Fibroblast of skin of scalp (primary cell): ENCODE measurements at places on chromosomes 7 and 10.

DNA sequence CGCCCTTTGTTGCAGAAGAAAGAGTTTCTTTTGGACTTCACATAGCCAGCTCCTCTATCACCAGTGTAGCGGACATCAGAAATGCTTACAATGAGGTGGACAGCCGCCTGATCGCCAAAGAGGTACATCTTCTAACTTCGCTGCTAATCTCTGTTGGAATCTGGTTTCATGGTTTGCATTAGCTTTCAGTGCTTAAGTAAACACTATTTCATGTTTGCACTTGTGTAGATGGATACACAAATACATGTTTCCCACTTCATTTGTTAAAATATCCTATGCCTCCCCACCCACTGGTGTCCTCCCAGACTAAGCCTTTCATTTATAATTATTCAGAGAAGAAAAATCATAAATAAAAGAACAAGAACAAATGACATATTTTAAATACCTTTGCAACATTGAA, 103.9 kb downstream of the WDFY4 start:
- DNase-seq = no peak

DNA sequence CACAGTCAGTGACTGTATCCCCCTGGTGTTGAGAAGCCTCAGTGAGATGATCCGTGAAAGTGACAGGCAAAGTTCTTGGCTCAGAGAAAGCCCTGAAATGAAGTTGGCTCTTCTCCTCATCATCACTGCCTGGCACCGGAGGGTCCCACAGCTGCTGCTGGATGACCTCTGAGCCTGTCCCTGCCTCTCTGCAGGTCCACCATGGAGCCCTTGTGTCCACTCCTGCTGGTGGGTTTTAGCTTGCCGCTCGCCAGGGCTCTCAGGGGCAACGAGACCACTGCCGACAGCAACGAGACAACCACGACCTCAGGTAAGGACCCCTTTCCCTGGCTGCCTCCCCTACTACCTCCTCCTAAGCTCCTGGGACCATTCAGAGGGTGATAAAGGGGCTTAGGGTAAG, 85.5 kb downstream of the MKI67 start:
- DNase-seq = no peak

DNA sequence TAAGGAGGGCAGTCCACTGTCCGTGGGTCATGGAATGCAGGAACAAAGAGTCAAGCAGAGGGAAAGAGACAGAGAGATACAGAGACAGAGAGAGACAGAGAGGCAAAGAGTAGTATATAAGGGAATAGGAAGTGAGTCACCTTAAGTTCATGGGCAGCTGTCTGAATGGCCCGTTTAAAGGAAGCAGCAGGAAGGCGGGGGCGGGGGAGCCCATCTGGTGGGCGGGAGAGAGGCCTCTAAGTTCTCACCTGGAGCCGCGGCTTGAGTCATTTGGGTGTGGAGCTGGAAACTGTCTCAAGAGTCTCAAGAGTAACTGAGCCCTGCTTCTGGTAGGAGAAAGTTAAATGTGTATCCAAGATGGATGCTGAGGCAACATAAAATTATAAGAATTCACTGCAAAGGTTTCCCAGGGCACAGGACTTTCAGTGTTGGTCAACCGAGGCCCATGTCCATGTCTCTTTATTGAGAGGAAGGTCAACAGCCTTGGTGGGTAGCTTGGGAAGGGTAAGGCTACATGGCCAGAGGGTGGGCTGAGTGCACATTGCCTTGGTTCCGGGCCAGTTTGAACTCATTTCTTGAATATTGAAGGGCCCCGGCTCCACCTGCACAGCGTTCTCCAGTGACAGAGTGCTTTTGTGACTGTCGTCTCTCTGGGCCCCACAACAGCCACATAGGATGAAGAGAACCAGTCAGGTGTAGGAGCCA, 85.5 kb upstream of the CACUL1 start:
- no peak for DNase-seq

DNA sequence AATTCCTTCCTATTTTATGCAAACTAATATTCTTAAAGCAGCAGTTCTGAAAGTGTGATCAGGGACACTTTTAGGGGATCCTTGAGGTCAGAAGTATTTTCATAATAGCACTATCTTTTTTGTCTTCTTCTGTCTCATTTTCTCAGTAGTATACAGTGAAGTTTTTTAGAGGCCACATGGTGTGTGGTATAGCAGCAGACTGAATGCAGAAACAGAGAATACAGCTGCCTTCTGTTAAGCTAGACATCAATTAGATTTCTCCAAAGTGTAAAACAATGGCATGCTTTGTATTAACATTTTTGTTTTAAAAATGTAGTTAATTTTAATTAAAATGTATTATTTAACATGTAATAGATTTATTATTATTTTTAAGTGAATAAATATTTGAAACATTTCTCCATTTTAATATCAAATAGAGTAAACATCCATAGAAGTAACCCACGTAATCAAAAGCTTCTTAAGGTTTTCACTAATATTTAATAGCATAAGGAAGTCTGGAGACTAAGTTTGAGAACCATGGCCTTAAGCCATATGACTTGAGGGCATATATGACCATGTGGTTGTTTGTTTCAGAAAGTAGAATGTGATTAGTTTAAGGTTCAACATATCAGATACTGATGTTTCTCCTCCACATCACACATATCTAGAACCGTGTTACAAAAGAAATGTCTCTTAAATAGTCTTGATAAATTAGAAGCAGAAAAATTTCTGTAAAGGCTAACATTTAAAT, 94.0 kb downstream of the PRKG1 start:
- no peak for DNase-seq

GRCh38 chr10:96321822-96322221, 17.6 kb downstream of the DNTT start:
- no peak for DNase-seq

- DNase-seq = no peak
These were observed 229.6 kb downstream of the CREB5 start for GRCh38 chr7:28641752-28642545.

DNA sequence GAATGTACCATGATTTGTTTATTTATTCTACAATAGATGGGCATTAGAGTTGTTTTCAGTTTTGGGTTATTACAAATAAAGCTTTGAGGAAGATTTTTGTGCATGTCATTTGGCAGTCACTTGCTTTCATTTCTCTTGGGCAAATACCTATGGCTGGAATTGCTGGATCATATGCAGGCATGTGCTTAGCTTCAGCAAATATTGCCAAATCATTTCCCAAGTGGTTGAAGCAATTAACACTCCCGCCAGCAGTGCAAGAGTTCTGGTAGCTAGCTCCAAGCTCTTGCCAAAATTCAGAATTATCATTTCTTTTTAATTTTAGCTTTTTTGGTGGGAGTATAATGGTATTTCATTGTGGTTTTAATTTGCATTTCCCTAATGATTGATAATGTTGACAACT, 32.9 kb upstream of the PCBD1 start:
- no peak for DNase-seq

DNA sequence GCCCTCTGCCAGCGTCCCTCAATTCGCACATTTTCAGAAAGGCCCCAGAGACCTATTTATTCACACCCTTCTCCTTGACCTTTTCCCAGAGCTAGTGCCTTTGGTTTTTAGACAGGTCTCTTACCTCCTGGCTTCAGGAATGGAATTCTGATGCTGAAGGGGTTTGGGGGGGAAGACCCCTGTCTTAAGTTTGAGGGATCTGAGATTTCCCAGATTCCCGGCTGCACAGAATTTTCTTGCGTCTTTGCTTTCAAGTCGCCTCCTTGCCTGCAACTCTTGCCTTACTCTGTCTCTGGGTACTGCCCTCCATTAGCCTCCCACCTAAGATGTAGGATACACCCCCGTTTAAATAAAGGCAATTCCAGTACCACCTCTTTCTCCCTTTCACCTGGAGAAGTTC, 1.9 kb downstream of the GATA3 start:
- DNase-seq = no peak

GRCh38 chr7:37817996-37818720, 30.2 kb upstream of the NME8 start:
- no peak for DNase-seq
